Melanocyte of skin (primary cell): ENCODE measurements at places on chromosomes 11 and 22. TPM values are rescaled to one million over a fixed set of nuclear protein-coding genes. Genes with fewer than 3 reads are reported as not detected.

Gene CALCA
- not detected in 2 replicates for total RNA-seq

Gene CADM1
- 21.4 and 41.3 TPM in 2 replicates for total RNA-seq

Gene ACRV1
- total RNA-seq, result under 0.01 TPM in 1 of 2 replicates, not detected in the other

Gene ART1
- not detected in 2 replicates for total RNA-seq

Gene OR5A1
- total RNA-seq, result not detected in 2 replicates

Gene MYRF
- 0.73 and 1.7 TPM in 2 replicates for total RNA-seq

Gene BTBD10
- 33.0 and 35.6 TPM in 2 replicates for total RNA-seq

Gene JOSD1
- 50.2 and 68.7 TPM in 2 replicates for total RNA-seq

Gene CCDC157
- 0.93 and 2.3 TPM in 2 replicates for total RNA-seq
